NK-92 treated with Interleukin-12 subunit alpha and Interleukin-12 subunit beta, amount 100 ng/mL, for 24 hours (cell line): ENCODE measurements at places on chromosomes 7 and 10.

- no peak for DNase-seq
Observed at GRCh38 chr10:46028584-46029460, 1.6 kb downstream of the NCOA4 start.

DNA sequence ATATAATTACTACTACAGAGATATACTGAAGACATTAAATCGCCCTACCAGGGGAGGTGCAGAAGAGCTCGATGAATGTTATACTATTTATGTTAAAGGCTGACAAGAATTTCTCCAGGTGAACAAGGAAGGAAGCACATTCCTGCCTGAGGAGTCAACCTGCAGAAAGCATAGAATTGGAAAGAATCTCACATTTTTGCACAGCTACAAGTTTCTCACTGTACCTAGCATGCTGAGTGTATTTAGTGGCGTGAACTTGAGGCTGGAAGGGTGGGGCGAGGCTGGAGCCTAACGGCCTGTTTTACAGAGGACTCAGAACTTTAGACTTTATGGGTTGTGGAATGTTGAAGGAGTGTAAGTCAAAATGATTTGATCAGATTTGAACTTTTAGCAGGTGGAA, 373.6 kb upstream of the LRGUK start:
- no peak for DNase-seq

- no peak for DNase-seq
Observed at GRCh38 chr7:1508277-1508758, 4.1 kb upstream of the INTS1 start.

DNA sequence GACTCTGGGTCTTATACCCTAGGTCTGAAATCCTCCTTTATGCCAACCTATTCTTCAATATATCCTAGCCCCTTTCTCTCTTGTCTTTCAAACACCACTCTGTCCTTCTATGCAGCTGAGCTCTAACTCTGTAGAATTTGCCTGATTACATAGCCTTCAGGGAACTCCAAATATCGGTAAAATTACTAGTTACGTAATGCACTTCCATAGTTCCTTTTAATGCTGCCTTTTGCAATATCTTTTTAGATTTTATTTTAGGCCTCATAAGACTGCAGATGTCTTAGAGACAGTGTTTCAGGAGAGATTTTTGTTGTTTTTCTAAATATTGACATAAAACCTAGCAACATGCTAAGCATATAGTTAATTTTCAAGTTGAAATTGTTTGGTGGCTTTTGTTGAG, 924.8 kb downstream of the CNTNAP2 start:
- DNase-seq: no peak

DNA sequence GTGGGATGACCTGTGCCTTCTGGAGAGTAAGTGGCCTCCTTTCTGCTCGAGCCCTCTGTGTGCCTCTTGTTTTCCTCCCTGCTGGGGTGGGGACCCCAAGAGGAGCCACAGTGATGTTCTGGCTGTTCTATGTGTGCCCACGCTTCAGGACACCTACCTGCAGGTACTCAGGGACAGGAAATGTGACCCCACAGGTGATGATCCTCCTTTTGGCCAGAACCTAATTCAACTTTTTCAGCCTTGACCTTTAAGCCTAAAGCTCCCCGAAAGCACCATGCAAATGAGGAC, 70.3 kb downstream of the VWA2 start:
- no peak for DNase-seq

DNA sequence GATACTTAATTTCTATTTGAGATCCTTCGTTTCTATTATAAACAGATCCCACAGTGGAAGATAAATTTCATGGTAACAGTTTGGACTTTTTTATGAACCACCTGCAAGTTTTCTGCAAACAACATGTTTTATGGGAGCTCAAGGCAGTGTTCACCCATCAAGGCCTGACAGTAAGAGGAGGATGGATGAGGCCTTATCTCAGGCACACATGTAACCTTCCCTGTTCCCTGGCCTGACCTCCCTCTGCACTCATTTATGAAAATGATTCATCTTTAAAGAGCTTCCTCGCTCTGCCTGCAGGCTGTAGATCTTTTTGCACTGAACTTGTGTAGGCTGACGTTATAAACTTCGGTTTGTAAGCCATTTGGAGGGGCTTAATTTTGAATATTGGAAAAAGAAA, 500.1 kb downstream of the GATA3 start:
- DNase-seq: no peak

DNA sequence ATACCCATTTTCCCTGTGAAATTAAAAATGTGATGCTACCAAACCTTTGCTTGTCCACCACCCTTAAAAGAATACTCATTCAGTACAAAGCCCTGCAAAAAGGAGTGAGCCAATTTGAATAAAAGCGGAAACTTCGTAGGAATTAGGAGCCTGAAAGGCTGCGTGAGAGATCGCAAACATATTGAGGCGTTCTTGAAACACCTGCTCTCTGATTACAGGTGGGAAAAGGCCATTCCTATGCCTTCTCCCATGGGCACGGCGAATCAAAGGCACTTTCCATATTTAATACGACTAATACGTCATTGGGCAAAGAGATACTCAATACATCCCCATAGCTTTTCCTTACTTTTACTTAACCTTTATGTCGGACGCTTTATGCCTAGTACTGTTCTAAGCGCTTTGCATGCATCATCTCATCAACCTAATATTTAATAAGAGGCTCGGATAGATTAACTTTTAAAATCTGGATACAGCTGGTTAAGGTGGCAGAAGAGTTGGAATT, 30.9 kb upstream of the KMT2E start:
- DNase-seq: no peak

DNA sequence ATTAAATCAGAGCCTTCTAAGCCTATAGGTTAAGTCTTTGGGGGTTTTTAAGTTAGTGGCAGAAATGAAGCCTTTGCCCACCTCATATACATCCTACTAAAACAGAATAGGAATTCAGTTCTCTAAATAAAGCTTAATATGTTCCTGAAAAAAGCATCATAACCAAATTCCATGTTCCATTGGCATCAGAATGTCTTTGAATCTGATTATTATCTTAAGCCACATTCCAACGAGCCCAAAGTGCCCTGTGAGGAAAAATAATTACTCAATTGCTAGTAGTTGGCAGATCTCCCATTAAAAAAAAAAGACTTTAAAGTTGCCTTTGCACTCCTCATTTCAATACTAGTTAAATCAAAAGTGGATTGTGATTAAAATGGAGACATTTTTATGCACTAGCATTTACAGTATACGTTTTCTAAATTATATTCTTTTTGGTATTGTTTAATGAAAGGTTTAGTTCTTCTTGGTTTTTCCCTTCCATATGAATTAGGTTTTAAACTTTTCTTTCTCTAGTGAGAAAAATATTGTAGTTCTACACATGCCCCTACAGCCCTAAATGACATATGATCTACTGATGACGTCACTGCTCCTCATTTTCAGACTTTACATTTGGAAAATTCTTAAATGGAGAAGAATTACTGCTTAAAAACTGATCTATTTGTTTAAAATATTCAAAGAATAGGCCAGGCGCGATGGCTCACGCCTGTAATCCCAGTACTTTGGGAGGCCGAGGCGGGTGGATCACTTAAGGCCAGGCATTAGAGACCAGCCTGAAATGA, 54.3 kb upstream of the CABCOCO1 start:
- no peak for DNase-seq

GRCh38 chr7:12800486-12800885, 113.1 kb downstream of the ARL4A start:
- DNase-seq: no peak

DNA sequence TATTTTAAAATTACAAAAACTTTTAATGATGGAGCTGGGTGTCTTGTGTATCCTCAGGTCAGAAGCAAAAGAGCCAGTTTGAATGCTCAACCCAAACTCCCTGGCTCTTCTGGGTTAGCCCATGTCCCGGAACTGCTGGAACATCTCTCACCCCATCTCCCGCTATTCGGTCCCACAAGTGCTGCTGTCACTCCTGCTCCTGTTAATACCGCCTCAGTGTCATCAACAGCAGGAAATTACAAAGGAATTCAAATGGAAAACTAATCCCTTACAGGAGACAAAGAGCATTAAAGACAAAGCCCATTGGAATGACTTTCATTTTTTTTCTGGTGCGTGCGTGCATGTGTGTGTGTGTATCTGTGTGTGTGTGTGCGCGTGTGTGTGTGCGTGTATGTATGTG, 112.0 kb upstream of the C7orf33 start:
- no peak for DNase-seq

GRCh38 chr7:105707381-105707780, 126.1 kb upstream of the EFCAB10 start:
- DNase-seq: no peak

GRCh38 chr7:70624500-70625103, 507.3 kb upstream of the GALNT17 start:
- no peak for DNase-seq

DNA sequence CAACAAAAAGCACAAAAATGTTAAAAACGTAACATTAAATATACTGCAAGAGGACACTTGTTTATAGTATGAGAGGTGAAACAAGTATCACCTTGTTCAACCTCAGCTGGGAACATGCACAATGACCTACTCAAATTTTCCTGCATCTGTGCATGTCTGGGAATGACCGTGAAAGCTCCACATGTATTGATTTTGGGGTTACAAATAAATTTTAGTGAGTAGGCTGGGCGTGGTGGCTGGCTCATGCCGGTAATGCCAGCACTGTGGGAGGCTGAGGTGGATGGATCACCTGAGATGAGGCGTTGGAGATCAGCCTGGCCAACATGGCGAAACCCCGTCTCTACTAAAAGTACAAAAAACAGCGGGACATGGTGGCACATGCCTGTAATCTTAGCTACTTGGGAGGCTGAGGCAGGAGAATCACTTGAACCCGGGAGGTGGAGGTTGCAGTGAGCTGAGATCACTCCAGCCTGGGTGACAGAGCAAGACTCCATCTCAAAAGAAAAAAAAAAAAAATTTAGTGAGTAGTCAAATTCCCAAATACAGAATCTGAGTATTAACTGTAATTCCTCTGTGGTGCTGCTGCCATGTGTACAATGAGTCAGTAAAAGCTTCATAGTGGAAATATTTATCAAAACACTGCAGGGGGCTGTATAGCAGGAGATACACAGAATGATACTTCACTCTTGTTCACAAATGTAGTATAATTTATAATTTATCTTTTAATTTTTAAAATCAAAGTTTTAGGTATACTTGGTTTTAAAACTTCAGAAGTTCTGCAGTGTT, 41.1 kb downstream of the SUGCT start:
- DNase-seq: no peak
